ENCODE measurements at places on chromosomes 12 and 14.

GRCh38 chr14:92956961-92957360 lies 34.0 kb downstream of the CHGA start:
- H3K36me3 ChIP-seq = no peaks in the 10 kb centered on the region
- no peak for DNase-seq
- no peak overlapping the region for H3K27ac ChIP-seq
- no peak overlapping the region for H3K4me3 ChIP-seq
- H3K27me3 ChIP-seq = no peaks in the 10 kb centered on the region

- H3K27ac ChIP-seq = no peak overlapping the region
- H3K4me3 ChIP-seq = no peak overlapping the region
- no peaks in the 10 kb centered on the region for H3K36me3 ChIP-seq
- no peak for DNase-seq
- no peaks in the 10 kb centered on the region for H3K4me1 ChIP-seq
Measured at GRCh38 chr14:57871459-57872080, 5.7 kb upstream of the SLC35F4 start.

- peaks cover 30% of the 10 kb centered on the region for H3K4me1 ChIP-seq
- no peak overlapping the region for H3K4me3 ChIP-seq
- H3K27me3 ChIP-seq = no peaks in the 10 kb centered on the region
- no peaks in the 10 kb centered on the region for H3K36me3 ChIP-seq
- DNase-seq = no peak
Measured at GRCh38 chr14:71238835-71239234, 331.6 kb downstream of the PCNX1 start.

- H3K27me3 ChIP-seq = no peaks in the 10 kb centered on the region
- H3K36me3 ChIP-seq = no peaks in the 10 kb centered on the region
- H3K27ac ChIP-seq = peak within 1 kb of the TSS; percentile 92
Measured at GRCh38 chr14:37197421-37198272, at the start of gene MIPOL1. Gene MIPOL1 (plus strand): TSS chr14:37197937. CDS start chr14:37247889, 49,952 bp downstream.

DNA sequence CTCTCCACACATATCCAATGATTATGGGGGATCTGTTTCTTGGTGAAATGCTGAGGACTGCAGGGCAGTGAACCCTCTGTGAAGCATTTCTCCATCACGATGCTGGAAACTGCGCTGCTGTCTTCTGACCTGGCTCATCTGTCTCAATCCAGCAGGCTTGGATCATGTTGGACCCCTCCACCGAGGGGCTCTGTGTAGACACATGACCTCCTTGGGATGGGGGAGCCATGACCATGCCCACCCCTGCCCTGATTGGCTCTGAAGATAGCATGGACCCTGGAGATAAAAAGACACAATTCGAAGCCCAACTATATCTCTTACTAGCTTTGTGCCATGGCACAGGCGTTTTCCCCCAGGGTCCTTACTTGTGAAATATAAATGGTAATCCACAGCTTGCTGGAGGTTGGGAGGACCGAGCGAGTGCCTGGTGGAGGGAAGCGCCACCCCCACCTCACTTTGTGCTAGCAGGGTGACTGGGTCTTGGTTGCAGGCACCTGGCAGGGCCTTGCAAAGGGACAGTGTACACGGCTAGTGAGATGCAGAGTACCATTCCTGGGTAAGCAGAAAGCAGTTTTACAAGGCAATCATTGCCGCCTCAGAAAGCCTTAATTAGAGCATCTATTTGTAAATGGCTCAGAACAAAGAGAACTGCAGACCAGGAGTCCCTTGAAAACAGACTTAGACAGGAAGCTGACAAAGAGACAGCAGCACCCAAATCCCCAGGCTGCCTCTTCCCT lies 2.4 kb upstream of the KRT83 start:
- H3K4me3 ChIP-seq = no peak overlapping the region
- H3K27me3 ChIP-seq = no peaks in the 10 kb centered on the region
- no peak overlapping the region for H3K27ac ChIP-seq

- peaks cover 100% of the 10 kb centered on the region for H3K36me3 ChIP-seq
- H3K27ac ChIP-seq = no peak overlapping the region
- no peak overlapping the region for H3K4me3 ChIP-seq
- H3K4me1 ChIP-seq = no peaks in the 10 kb centered on the region
- H3K27me3 ChIP-seq = no peaks in the 10 kb centered on the region
Measured at GRCh38 chr14:77730976-77731497, 23.1 kb downstream of the SLIRP start.

DNA sequence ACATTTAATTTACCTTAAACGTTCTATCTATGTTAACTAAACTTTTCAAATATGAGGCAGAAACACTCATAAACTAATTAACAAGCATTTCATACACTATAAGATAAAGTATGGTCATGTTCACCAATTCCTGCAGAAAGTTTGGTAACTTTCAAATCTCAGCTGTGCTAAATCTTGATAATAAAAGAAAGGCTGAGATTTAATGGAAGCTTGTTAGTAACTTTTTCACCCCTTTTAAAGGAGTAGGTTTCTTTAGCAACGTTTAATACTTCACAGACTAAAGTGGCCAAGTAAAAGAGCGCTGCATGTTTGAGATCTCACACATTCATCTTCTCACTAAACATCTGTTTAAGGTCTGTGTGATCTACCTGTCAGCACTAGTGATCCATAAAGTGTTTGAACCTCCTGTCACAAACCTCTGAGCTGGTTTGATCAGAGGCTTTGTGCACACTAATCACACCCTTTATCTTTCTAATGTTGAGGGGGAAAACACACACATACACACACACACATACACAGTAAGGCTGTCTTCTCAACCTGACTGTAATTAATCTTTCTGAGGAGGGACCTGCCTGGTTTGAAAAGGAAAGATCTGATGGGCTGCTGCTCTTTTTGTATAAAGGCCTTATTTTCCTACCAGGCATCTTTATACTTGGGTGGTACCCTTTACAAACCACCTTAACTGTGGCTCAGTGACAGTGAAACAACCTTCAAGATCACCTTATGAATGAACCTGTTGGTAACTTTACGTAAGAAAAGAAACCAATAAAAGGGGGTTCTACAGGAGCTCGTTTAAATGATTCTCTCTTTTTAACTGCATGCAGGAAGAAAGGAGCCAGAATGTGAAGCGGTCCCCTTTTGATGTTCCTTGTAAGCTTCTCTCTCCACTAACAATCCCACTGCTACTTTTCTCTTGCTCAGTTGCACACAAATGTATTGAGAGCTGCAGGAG lies 244.2 kb downstream of the SOX5 start:
- no peaks in the 10 kb centered on the region for H3K36me3 ChIP-seq
- H3K27ac ChIP-seq = no peak overlapping the region
- no peaks in the 10 kb centered on the region for H3K27me3 ChIP-seq

DNA sequence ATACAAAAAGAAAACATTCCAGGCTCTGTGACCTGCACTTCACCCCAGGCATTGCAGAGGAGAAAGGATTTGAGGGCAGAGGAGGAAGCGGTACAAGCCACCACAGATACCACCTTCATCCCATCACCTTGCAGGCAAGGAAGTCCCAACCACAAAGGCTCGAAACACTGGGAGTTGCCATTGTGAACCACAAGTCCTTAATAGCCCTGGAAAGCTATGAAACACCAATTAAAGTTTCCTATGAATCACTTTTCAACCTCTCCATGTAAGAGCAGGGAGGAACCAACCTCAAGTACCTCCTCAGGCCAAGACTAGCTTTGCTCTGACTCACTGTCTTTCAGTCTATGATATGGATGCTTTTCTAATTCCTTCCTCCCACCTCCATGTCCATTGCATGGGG lies 27.0 kb downstream of the MAP3K9 start:
- H3K4me3 ChIP-seq = no peak overlapping the region
- H3K36me3 ChIP-seq = no peaks in the 10 kb centered on the region
- DNase-seq = no peak
- H3K27ac ChIP-seq = peak overlapping the region; percentile 44
- H3K27me3 ChIP-seq = no peaks in the 10 kb centered on the region

GRCh38 chr12:46874642-46875041 lies 48.8 kb upstream of the SLC38A4 start:
- no peak overlapping the region for H3K27ac ChIP-seq
- H3K4me3 ChIP-seq = no peak overlapping the region
- H3K4me1 ChIP-seq = no peaks in the 10 kb centered on the region

GRCh38 chr14:69876221-69876847 lies 2.9 kb upstream of the SMOC1 start:
- H3K36me3 ChIP-seq = no peaks in the 10 kb centered on the region
- H3K4me3 ChIP-seq = no peak overlapping the region
- no peak for DNase-seq
- H3K27me3 ChIP-seq = no peaks in the 10 kb centered on the region

- H3K4me1 ChIP-seq = no peaks in the 10 kb centered on the region
- no peak overlapping the region for H3K27ac ChIP-seq
- H3K27me3 ChIP-seq = no peaks in the 10 kb centered on the region
- no peak for DNase-seq
- H3K36me3 ChIP-seq = no peaks in the 10 kb centered on the region
- H3K4me3 ChIP-seq = no peak overlapping the region
Measured at GRCh38 chr12:118694128-118694775, 287.1 kb upstream of the SRRM4 start.

DNA sequence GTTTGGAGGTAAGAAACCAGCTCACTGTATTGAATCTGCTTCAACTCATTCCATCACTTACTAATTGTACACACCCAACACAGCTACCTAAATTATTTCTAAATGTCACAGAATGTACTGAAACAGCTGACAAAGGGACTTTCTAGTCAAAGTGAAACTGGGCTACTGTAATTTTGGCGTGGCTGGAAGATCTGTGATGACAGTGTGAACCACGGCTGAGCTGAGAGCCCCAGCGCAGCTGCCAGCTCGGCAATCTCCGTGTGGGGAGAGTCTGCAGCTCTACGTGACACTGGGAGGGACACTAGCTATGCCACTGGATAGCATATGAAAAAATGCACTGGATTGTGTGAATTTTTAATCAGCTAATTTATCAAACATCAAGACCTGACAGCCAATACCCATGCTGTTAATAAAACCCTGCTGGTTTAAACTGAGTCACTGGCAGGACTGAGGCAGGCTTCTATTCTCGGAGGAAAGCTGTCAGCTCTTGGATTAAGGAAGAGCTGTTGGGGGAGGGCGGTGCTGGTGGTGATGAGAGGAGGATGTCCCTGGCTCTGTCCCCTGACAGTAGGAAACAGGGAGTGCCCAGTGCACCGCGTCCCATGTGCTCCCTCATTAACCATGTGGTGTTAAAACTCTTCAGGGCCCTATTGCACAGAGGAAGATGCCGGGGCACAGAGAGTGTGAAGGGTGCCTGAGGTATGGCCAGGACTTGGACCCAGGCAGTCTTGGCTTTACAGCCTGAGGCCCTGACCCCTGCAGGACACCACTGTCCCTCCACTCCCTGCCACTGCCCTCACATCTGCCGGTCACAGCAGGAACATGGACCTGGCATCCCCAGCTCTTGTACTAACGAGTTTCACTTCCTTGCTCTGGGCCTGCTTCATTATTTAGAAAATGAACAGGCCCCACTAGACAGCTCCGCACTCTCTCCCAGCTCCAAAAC lies 13.3 kb downstream of the SLC15A4 start:
- H3K4me3 ChIP-seq = peak overlapping the region; percentile 41
- no peak for DNase-seq

DNA sequence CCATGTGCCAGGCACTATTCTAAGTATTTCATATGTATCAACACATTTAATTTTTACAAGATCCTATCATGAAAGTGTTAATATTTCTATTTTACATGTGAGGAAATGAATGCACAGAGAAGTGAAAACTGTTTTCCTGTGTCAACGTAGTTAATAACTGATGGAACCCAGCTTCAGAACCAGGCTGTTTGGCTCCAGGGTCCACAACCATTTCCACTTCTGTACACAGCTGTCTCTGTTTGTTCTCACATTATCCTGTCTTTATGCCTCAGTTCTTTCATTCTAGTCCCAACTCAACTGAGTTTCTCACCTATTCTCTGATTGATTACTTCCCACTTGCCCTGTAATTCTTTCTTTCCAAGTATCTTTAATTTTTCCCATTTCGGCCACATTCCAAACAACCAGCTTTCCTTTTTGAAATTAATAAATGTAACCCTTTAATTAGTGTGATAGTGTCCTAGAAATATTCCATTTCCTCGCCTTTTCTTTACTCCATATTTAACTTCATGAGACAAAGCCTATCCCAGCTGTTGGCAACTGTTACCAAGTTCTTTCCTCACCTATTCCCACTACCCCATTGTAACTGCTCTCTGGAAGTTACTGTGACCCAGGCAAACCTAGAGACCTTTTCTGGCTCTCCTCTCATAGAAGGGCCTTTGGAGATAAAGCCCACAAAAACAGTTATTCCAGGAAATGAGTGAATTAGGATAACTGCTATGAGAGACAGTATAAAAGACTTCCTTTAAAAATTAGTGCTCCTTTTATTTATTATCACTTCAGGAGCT lies 218.7 kb downstream of the RASSF9 start:
- no peaks in the 10 kb centered on the region for H3K4me1 ChIP-seq
- no peaks in the 10 kb centered on the region for H3K36me3 ChIP-seq
- H3K4me3 ChIP-seq = no peak overlapping the region
- H3K27me3 ChIP-seq = no peaks in the 10 kb centered on the region

- H3K36me3 ChIP-seq = no peaks in the 10 kb centered on the region
- H3K4me3 ChIP-seq = peak overlapping the region; percentile 86
- no peak for DNase-seq
- H3K4me1 ChIP-seq = peaks cover 14% of the 10 kb centered on the region
- peak overlapping the region; percentile 96 for H3K27ac ChIP-seq
Measured at GRCh38 chr12:67069451-67070306, 199.5 kb upstream of the CAND1 start.

- H3K36me3 ChIP-seq = peaks cover 47% of the 10 kb centered on the region
- no peak for DNase-seq
- no peaks in the 10 kb centered on the region for H3K4me1 ChIP-seq
- no peak overlapping the region for H3K27ac ChIP-seq
- H3K4me3 ChIP-seq = no peak overlapping the region
Measured at GRCh38 chr12:93497456-93497855, 30.1 kb downstream of the MRPL42 start.

DNA sequence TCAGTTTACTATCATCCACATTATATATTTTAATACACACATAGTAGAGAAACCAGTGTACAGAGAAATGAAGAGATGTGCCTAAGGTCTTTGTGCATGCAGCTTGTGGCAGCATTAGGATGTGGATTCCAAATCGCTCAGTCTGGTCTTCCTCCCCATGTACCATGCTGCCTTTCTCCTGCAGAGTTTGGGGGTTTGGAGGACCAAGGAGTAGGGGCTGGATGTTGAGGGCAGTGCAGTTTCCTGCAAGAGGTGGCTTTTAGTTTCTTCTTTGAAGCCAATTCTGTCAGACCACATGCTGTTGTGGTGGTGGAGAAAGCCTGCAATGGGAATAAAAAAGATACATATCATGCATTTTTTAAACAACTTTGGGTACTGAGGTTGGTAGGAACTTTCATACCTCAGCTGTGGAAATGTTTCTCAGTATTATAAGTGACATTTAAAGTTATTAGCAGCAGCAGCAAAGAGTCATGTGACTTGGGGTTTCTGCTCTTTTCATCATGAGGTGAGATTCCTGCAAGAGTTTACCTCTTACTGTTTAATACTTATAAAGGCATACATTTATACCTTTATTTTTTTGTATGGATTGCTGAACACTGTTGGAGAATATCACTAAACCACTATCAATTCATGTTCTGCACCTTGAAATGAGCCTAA lies 34.4 kb downstream of the TESPA1 start:
- H3K4me3 ChIP-seq = no peak overlapping the region
- H3K27me3 ChIP-seq = no peaks in the 10 kb centered on the region
- DNase-seq = no peak
- no peak overlapping the region for H3K27ac ChIP-seq
- no peaks in the 10 kb centered on the region for H3K36me3 ChIP-seq

All from esophagus squamous epithelium (tissue), 5 donors.